Stomach (tissue), 19 donors: ENCODE measurements at places on chromosomes 1 and 21. TPM values are rescaled to one million over a fixed set of nuclear protein-coding genes. Genes with fewer than 3 reads are reported as not detected.

- no peaks in the 10 kb centered on the region for H3K36me3 ChIP-seq
- no peaks in the 10 kb centered on the region for H3K4me1 ChIP-seq
- H3K27ac ChIP-seq = no peak overlapping the region
- H3K27me3 ChIP-seq = peaks cover 13% of the 10 kb centered on the region
- H3K4me3 ChIP-seq = no peak overlapping the region
Measured at GRCh38 chr1:34054920-34055319, 110.1 kb downstream of the CSMD2 start.

DNA sequence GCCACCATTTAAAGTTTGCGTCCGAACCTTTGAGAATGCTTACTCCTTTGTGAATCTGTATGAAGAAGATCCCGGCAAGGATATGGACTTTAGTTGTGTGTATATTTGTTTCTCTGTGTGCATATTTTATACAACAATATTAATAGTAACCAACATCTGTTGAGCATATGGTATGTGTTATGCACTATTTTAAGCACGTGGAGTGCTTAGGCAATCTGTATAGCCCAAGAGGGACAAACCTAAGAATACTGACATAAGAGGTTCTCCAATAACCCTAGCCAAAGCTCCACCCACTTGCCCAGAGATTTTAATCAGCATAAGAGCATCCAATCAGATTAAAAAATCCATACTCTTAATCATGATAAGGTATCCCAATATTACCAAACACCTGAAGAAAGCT is 92.7 kb downstream of the MAB21L3 start:
- H3K4me3 ChIP-seq = no peak overlapping the region
- H3K27me3 ChIP-seq = no peaks in the 10 kb centered on the region
- H3K4me1 ChIP-seq = no peaks in the 10 kb centered on the region

- H3K4me1 ChIP-seq = peaks cover 17% of the 10 kb centered on the region
- no peak overlapping the region for H3K4me3 ChIP-seq
- H3K36me3 ChIP-seq = no peaks in the 10 kb centered on the region
- no peaks in the 10 kb centered on the region for H3K27me3 ChIP-seq
- no peak overlapping the region for H3K27ac ChIP-seq
- peak; percentile 26 for DNase-seq
Measured at GRCh38 chr1:64623750-64624191, 121.1 kb upstream of the RAVER2 start.

DNA sequence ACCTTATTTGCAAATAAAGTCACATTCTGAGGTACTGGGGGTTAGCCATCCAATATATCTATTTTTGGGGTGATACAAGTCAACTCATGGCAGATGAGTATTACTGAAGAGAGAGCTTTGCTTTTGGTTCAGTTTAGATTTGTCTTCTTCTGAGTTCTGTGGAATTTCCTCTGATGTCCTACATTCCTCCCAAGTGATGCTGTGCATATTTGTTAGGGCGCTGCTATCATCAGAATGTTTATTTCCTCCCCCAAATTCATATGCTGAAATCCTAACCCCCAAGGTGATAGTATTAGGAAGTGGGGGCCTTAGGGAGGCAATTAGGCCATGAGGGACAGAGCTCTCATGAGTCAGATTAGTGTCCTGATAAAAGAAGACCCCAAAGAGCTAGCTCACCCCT is 96.2 kb upstream of the WLS start:
- H3K27ac ChIP-seq = no peak overlapping the region
- no peaks in the 10 kb centered on the region for H3K27me3 ChIP-seq
- no peak overlapping the region for H3K4me3 ChIP-seq

DNA sequence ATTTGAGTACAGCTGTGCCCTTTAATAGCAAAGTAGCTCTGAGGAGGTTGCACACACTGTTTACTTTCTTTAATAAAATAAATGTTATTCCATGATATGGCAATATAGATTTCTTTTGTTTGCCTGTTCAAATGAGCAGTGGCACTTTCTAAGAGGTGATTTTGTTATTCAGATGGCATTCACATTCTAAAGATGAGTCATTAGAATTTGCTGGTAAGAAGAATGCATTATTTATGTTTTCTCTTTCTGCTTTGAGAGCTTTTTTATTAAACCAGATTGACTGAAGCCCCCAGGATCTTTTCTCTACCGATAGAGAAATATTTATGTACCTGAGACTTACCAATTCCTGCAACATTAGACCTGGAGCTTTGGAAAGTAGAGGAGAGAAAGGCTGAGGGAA is 11.2 kb upstream of the LEPR start:
- H3K36me3 ChIP-seq = no peaks in the 10 kb centered on the region
- no peaks in the 10 kb centered on the region for H3K4me1 ChIP-seq
- DNase-seq = no peak
- no peaks in the 10 kb centered on the region for H3K27me3 ChIP-seq
- H3K27ac ChIP-seq = no peak overlapping the region

DNA sequence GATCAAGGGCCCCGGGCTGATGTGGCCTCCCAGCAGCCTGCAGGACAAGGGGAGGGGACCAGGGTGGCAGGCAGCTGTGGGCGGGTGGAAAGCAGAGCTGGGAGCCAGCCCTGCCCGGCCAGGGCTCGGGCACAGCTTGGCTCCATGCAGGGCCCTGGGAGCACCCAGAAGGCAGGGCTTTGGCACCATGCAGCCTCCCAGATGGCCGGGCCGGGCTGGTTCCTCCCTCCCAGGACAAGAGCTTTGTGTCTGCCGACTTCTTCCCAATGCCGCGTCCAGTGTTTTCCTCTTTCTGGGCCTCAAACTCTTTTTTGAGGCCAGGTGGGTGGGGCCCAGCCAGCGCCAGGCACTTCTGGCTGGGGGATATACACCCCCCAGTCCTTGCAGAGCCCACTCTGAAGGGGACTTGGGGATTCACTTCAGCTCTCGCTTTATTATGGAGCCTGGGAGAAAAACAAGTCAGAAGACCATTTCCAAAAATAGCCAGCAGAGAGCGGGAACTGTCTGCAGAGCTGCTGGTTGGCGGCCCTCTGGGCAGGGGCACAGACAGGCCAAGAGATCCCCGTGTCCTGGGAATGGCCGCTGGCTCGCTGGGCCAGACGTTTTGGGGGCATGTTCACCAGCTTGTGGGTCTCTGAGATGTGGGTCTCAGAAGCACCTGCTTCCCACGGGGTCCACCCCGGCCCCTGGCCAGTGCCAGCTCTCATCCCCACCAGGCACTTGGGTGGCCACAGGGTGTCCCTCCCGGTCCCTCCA is 103.8 kb upstream of the ARHGEF16 start:
- peaks cover 94% of the 10 kb centered on the region for H3K4me1 ChIP-seq
- H3K27me3 ChIP-seq = no peaks in the 10 kb centered on the region
- H3K4me3 ChIP-seq = no peak overlapping the region
- DNase-seq = peak; percentile 69
- peak overlapping the region; percentile 94 for H3K27ac ChIP-seq
- no peaks in the 10 kb centered on the region for H3K36me3 ChIP-seq

GRCh38 chr1:196317535-196318522 is 290.4 kb downstream of the KCNT2 start:
- H3K27me3 ChIP-seq = no peaks in the 10 kb centered on the region
- no peaks in the 10 kb centered on the region for H3K36me3 ChIP-seq
- DNase-seq = no peak
- H3K4me1 ChIP-seq = no peaks in the 10 kb centered on the region
- H3K4me3 ChIP-seq = no peak overlapping the region

GRCh38 chr1:12107718-12108117 is 44.6 kb downstream of the TNFRSF8 start:
- DNase-seq = no peak
- H3K27me3 ChIP-seq = peaks cover 18% of the 10 kb centered on the region
- no peak overlapping the region for H3K4me3 ChIP-seq
- H3K36me3 ChIP-seq = no peaks in the 10 kb centered on the region
- no peaks in the 10 kb centered on the region for H3K4me1 ChIP-seq
- H3K27ac ChIP-seq = no peak overlapping the region

- H3K4me1 ChIP-seq = no peaks in the 10 kb centered on the region
- peak; percentile 20 for DNase-seq
- peaks cover 14% of the 10 kb centered on the region for H3K27me3 ChIP-seq
- no peak overlapping the region for H3K27ac ChIP-seq
- no peaks in the 10 kb centered on the region for H3K36me3 ChIP-seq
Measured at GRCh38 chr1:36857754-36858153, 176.6 kb downstream of the GRIK3 start.

GRCh38 chr21:26503414-26503813 is 69.7 kb downstream of the CYYR1 start:
- no peak overlapping the region for H3K27ac ChIP-seq
- H3K4me1 ChIP-seq = no peaks in the 10 kb centered on the region
- no peaks in the 10 kb centered on the region for H3K36me3 ChIP-seq
- no peaks in the 10 kb centered on the region for H3K27me3 ChIP-seq

DNA sequence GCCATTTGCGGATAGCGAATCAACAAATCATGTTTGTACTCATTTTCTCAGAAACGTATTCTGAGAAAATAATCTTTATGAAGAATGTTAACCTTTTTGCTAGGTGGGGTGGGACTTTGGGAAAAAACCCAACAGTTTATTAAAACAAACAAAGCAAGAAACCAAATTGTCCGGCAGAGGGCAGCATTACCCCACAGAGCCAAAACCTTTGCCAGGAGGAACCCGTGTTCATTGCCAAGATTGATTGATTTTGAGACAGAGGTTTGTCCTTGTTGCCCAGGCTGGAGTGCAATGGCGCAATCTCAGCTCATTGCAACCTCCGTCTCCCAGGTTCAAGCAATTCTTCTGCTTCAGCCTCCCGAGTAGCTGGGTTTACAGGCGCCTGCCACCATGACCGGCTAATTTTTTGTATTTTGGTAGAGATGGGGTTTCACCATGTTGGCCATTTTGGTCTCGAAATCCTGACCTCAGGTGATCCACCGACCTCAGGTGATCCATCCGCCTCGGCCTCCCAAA is 70.8 kb upstream of the RHOU start:
- H3K27me3 ChIP-seq = no peaks in the 10 kb centered on the region
- H3K36me3 ChIP-seq = no peaks in the 10 kb centered on the region
- H3K4me1 ChIP-seq = no peaks in the 10 kb centered on the region
- no peak overlapping the region for H3K4me3 ChIP-seq

DNA sequence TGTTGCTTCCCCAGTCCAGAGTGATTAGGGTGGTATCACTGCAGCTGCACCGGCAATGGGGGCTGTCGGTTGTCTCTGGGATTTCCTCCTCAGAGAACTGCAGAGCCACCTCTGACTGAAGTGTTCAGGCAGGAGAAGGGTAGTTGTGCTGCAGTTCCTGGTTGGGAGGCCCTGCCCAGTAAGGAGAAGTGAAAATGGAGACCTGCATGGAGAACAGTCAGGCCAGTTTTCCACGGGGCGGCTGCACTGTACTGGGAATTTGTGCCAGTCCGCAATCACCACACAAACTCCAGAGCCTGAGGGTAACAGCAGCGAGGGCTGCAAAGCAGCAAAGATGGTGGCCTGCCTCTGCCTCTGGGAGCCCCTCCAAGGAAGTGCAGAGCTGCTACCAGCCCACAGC is 58.1 kb upstream of the CCDC190 start:
- no peak overlapping the region for H3K4me3 ChIP-seq
- H3K27me3 ChIP-seq = no peaks in the 10 kb centered on the region
- H3K27ac ChIP-seq = no peak overlapping the region
- H3K36me3 ChIP-seq = no peaks in the 10 kb centered on the region
- DNase-seq = no peak
- no peaks in the 10 kb centered on the region for H3K4me1 ChIP-seq

DNA sequence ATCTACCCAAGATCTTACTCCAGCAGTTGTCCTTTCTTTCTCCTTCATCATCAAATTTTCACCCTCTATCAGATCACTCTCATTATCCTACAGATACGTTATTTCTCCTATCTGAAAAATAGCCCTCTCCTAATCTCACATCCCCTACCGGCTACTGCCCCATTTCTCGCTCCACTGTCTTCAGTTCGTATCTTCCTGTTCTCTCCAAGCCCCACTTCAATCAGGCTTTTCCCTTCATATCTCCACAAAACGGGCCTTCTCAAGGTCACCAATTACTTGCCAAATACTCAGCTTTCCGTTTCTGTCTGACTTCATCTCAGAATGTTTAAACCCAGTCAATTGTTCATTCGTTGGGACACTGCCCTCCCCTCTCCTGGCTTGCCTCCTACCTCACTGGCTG is 32.4 kb downstream of the SLC30A1 start:
- no peaks in the 10 kb centered on the region for H3K27me3 ChIP-seq
- no peak overlapping the region for H3K4me3 ChIP-seq
- H3K27ac ChIP-seq = no peak overlapping the region

- H3K4me1 ChIP-seq = peaks cover 17% of the 10 kb centered on the region
- H3K27ac ChIP-seq = peak overlapping the region; percentile 40
- H3K36me3 ChIP-seq = no peaks in the 10 kb centered on the region
- peak; percentile 92 for DNase-seq
- no peak overlapping the region for H3K4me3 ChIP-seq
- H3K27me3 ChIP-seq = no peaks in the 10 kb centered on the region
Measured at GRCh38 chr1:119737040-119737682, 25.4 kb downstream of the PHGDH start.

GRCh38 chr1:165416876-165417275 is 28.1 kb downstream of the RXRG start:
- no peak overlapping the region for H3K4me3 ChIP-seq
- H3K27ac ChIP-seq = no peak overlapping the region
- H3K4me1 ChIP-seq = no peaks in the 10 kb centered on the region
- H3K36me3 ChIP-seq = no peaks in the 10 kb centered on the region

DNA sequence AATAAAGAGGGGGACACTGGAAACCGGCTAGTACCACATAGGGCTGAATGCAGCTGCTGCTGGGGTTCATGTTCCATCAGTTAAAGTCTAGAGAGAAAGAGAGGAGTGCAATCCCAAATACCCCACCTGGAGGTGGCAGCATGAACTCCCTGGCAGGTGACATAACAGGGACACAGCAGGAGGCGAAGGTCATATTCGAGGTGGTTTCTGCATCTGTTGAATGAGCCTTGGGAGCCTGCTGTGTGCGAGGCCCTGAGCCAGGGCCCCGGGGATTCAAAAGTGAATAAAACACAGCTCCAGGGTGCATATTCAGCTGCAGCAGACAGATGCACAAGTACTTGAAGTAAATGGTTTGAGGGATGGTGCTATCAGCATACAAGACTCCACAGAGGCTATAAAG is 456.8 kb downstream of the SETD4 start:
- H3K27ac ChIP-seq = no peak overlapping the region
- H3K4me1 ChIP-seq = no peaks in the 10 kb centered on the region
- no peaks in the 10 kb centered on the region for H3K36me3 ChIP-seq
- H3K4me3 ChIP-seq = no peak overlapping the region
- no peak for DNase-seq

- no peaks in the 10 kb centered on the region for H3K27me3 ChIP-seq
- DNase-seq = no peak
- H3K36me3 ChIP-seq = peaks cover 7% of the 10 kb centered on the region
- H3K4me3 ChIP-seq = peak overlapping the region; percentile 29
- peaks cover 13% of the 10 kb centered on the region for H3K4me1 ChIP-seq
- peak overlapping the region; percentile 49 for H3K27ac ChIP-seq
Measured at GRCh38 chr1:150807249-150808023, 624 bp downstream of the CTSK start.

- H3K36me3 ChIP-seq = no peaks in the 10 kb centered on the region
- peak within 1 kb of the TSS; percentile 89 for H3K27ac ChIP-seq
- H3K4me3 ChIP-seq = peak within 1 kb of the TSS; percentile 58
- peaks cover 52% of the 10 kb centered on the region for H3K27me3 ChIP-seq
- peak; percentile 89 for DNase-seq
Measured at GRCh38 chr1:157993147-157993917, at the start of gene KIRREL1. TSS of gene KIRREL1 (plus strand) at chr1:157993645. CDS start at chr1:157993677, 32 bp downstream.

- H3K27me3 ChIP-seq = no peaks in the 10 kb centered on the region
- peak overlapping the region; percentile 31 for H3K27ac ChIP-seq
- no peaks in the 10 kb centered on the region for H3K36me3 ChIP-seq
- peaks cover 19% of the 10 kb centered on the region for H3K4me1 ChIP-seq
- DNase-seq = peak; percentile 75
Measured at GRCh38 chr1:224623743-224624333, 7.7 kb downstream of the CNIH3 start.

ZNF648 gene
- total RNA-seq = not detected

ERG gene
- 14.5 TPM for total RNA-seq

TMEM234 gene
- 169 TPM for total RNA-seq

SPRR1B gene
- total RNA-seq = not detected

RIMS3 gene
- 3.9 TPM for total RNA-seq

CACHD1 gene
- 20.7 TPM for total RNA-seq

COL9A2 gene
- 16.3 TPM for total RNA-seq

SELL gene
- total RNA-seq = not detected

CFAP74 gene
- total RNA-seq = not detected

SPRR2A gene
- total RNA-seq = not detected
